ENCODE measurements at places on chromosomes 16 and 17. TPM values are rescaled to one million over a fixed set of nuclear protein-coding genes. Genes with fewer than 3 reads are reported as not detected.
A peak's percentile ranks its signal among the peaks of the same experiment; 100 is the strongest.

The NEK8 gene
- 5.5 TPM for total RNA-seq

The PDIA2 gene
- total RNA-seq: not detected

The TMEM88 gene
- 0.17 TPM for total RNA-seq

The KRT33B gene
- total RNA-seq: 0.17 TPM

The KRTAP17-1 gene
- not detected for total RNA-seq

The HCRT gene
- not detected for total RNA-seq

The BMERB1 gene
- 18.5 TPM for total RNA-seq

The TSPAN10 gene
- 1.7 TPM for total RNA-seq

The ABCC11 gene
- 0.47 TPM for total RNA-seq

The MYH3 gene
- total RNA-seq: 2.3 TPM

DNA sequence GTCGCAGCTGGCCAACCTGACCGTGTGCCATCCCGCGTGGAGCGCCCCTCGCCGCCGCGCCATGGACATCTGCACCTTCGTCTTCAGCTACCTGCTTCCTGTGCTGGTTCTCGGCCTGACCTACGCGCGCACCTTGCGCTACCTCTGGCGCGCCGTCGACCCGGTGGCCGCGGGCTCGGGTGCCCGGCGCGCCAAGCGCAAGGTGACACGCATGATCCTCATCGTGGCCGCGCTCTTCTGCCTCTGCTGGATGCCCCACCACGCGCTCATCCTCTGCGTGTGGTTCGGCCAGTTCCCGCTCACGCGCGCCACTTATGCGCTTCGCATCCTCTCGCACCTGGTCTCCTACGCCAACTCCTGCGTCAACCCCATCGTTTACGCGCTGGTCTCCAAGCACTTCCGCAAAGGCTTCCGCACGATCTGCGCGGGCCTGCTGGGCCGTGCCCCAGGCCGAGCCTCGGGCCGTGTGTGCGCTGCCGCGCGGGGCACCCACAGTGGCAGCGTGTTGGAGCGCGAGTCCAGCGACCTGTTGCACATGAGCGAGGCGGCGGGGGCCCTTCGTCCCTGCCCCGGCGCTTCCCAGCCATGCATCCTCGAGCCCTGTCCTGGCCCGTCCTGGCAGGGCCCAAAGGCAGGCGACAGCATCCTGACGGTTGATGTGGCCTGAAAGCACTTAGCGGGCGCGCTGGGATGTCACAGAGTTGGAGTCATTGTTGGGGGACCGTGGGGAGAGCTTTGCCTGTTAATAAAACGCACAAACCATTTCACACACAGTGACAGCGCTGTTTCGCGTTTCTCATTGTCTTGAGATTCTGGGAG, 2.0 kb upstream of the ZACN start:
- peak; percentile 40 for DNase-seq

DNA sequence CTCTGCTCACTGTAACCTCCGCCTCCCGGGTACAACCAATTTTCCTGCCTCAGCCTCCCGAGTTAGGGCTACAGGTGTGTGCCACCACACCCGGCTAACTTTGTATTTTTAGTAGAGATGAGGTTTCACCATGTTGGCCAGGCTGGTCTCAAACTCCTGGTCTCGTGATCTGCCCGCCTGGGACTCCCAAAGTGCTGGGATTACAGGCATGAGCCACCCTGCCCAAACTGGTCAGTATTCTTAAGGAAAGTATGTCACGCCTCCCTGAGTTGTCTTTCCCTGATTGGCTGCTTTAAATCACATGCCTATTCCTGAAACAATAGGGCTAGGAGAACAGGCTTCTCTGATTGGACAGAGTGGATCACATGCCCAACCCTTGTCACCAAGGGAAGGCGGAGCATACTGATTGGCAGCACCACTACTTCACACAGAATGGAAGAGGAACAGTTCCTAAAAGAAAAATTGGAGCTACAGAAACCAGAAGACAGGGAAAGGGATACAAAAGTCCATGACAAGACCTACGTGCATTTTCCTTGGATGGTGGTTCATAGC, 17.6 kb upstream of the CYB5B start:
- DNase-seq: no peak

DNA sequence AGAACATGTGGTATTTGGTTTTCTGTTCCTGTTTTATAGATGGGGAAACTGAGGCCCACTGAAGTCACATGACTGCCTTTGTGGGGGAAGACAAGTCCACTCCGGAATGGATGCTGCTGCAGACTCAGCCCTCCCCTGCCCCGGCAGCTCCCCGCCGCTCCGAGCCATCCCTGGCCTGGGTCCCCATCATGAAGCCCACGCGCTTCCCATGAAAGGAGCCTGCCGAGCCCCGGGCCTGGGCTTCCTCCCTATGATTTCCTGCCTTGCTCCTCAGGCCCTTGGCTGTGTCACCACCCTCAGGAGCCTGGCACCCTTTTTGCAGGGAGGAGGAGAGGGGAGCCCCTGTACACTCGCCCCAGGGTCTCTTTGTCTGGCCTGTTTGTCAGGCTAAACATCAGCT, 125.3 kb upstream of the FOXF1 start:
- DNase-seq: no peak

DNA sequence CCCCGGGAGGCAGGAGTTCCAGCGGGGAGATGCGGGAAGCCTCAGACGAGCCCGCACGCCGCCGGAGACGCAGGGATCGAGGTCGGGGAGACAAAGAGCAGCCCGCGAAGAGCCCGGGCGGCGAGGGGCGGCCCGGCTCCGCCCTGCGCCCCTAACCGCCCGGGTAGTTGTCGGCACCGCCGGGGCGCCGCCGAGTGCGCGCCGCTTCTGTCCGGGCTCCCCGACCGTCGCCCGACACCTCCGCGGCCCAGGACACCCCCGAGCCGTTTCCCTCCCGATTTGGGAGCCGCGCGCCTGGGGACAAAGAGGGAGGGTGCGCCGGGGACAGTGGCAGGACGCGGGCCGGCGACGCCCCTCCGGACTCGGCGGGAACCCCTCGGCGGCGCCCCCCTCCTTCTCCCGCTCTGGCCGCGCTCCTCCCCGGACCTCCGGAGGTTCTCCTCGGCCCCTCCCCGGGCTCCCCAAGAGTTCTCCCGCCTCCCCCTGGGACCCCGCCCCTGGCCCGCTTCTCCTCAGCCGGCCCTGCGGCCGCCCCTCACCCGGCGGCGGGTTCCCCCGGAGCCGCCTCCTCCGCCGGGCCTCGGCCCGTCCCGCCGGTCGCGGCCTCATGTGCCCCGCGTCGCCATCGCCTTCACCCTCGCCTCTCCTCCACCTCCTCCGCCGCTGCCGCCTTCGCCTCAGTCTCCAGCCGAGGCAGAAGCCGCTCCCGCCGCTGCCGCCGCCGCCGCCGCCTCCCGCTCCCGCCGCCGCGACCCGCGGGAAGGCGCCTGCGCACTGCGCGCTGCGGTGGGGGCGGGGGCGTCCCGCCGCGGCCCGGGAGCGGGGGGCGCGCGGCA, at the start of gene GJC1:
Gene GJC1 (minus strand): TSS at position 765 of the 836 bp plus-strand sequence. CDS start 24,470 bp downstream, outside the sequence.
- peak; percentile 45 for DNase-seq

GRCh38 chr17:30095507-30096244, 20.9 kb upstream of the NSRP1 start:
- DNase-seq: peak; percentile 64

DNA sequence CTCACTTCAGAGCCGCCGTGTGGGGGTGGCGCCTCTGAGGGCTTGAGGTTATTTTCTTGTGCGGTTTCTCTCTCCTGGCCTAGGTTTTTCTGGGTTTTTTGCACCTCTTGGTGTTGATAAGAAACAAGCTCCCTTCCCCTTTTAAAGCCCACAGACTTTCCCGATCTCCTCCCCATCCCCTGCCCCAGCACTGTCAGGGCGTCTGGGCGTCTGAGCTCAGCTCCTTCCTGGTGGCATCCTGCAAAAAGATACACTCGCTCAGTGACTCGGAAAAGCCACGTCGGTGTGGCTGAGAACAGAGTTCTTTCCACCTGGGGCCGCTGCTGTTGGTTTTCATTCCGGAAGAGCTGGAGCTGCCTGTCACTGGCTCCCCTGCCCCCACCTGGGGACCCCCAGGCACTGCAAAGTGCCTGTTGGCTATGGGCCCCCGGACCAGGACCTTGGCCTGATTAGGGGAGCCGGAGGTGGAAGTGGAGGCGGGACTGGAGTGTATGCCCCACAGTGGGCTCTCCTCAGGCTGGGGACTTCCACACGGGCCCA, 14.5 kb downstream of the BAIAP2 start:
- DNase-seq: no peak

DNA sequence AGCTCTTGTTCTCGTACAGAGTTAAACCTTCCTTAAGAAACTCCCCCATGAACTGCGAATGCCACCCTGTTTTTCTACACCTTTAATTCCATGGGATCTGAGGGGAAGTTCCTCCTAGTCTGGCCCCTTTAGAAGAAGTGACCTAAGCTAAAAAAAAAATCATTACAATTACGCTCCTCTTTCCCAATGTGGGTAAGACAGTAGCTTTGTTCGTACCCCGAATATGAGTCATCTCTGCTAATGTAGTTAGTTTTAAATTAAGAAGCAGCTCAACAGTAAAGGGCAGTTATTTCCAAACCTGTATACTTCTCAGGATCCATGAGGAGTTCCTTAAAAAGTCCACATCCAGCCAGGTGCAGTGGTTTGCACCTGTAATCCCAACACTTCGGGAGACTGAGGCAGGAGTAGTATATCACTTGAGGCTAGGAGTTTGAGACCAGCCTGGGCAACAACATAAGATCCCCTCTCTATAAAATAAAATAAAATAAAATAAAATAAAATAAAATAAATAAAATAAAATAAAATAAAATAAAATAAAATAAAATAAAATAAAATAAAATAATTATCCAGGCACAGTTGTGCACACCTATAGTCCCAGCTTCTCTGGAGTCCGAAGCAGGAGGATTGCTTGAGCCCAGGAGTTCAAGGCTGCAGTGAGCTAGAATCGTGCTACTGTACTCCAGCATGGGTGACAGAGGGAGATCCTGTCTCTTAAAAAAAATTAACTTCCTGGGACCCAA, 26.1 kb downstream of the RCVRN start:
- no peak for DNase-seq

DNA sequence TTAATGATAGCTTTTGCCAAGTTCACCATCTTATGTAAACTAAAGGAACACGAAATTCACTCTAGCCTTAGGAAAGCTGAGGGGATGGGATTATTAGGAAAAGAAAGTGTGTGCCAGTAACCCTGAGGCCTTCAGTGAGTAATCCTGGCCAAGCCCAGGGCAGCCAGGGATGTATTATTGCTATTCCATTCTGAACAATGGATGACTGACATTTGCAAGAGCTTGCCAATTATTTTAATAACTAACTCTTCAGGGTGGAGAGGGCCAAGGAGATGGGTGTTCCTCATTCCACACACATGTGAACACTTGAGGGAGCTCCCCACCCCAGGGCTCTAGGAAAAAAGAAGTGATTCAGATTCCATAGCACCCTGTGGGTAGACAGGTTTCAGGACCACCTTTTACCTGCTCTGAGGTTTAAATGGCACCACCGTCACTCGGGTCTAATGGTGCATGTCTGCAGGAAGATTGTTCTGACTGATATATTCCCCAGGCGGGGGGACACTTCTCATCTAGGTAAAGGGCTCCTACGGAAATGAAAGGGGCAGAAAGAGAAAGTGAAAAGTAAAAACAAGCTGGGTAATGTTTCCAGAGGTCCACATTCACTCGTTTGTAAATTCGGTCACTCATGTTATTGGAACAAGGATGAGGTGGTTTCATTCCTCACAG, 41.5 kb downstream of the TK2 start:
- peak; percentile 94 for DNase-seq

DNA sequence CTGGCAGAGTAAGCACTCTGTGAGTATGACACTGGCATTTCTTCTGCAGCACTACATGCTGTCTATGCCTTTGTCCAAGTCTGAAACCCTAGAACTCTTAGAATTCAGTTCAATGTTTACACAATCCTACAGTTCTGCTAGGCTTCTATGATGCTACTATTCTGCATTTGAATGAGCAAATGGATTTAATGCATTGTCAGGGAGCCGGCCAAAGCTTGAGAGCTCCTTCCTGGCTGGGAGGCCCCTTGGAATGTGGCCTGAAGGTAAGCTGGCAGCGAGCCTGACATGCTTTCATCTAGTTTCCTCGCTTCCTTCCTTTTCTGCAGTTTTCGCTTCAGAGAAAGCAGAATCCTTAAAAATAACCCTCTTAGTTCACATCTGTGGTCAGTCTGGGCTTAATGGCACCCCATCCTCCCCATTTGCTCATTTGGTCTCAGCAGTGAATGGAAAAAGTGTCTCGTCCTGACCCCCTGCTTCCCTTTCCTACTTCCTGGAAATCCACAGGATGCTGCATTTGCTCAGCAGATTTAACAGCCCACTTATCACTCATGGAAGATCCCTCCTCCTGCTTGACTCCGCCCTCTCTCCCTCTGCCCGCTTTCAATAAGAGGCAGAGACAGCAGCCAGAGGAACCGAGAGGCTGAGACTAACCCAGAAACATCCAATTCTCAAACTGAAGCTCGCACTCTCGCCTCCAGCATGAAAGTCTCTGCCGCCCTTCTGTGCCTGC, at the start of gene CCL2:
Gene CCL2 (plus strand): TSS at position 635 of the 730 bp plus-strand sequence. CDS start 65 bp downstream, at position 700.
- no peak for DNase-seq

DNA sequence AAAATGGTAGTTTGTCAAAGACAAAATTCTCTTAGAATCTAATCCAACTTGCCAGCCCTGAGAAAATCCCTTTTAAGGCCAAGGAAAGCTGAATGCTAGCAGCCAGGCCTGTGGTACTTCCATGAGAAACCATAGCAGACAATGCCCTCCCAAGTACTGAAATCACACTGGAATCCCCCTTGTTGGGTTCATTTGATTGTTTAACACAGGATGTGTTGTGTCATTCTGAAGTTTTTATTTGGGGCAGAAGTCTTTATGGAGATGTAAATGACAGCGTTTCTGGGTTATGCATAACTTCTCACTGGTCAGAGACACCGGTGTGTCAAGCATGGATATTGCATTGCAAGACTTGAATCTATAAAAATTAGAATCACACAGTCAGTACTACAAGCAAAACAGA, 6.0 kb upstream of the ARL2BP start:
- no peak for DNase-seq

- DNase-seq: no peak
Observed at GRCh38 chr17:52470553-52470952, 312.0 kb upstream of the CA10 start.

- peak; percentile 32 for DNase-seq
Observed at GRCh38 chr16:82801361-82801760, 174.6 kb downstream of the CDH13 start.

- DNase-seq: no peak
Observed at GRCh38 chr17:60049936-60050335, 28.8 kb downstream of the HEATR6 start.

GRCh38 chr16:67396159-67397035, 3.1 kb upstream of the TPPP3 start:
- DNase-seq: peak; percentile 90

- no peak for DNase-seq
Observed at GRCh38 chr17:74527081-74527480, 4.2 kb downstream of the CD300LB start.

GRCh38 chr17:17826342-17826713, 10.5 kb downstream of the SREBF1 start:
- DNase-seq: no peak
